ENCODE measurements at places on chromosomes 12 and 14.

GRCh38 chr12:25689996-25690501, 137.0 kb upstream of the LMNTD1 start:
- DNase-seq, result no peak

- DNase-seq, result no peak
These were observed 2.3 kb upstream of the ANGEL1 start for GRCh38 chr14:76814726-76815645.

GRCh38 chr14:94839348-94839747, 69.4 kb upstream of the GSC start:
- no peak for DNase-seq

GRCh38 chr12:24945845-24946244, 3.1 kb downstream of the BCAT1 start:
- no peak for DNase-seq

DNA sequence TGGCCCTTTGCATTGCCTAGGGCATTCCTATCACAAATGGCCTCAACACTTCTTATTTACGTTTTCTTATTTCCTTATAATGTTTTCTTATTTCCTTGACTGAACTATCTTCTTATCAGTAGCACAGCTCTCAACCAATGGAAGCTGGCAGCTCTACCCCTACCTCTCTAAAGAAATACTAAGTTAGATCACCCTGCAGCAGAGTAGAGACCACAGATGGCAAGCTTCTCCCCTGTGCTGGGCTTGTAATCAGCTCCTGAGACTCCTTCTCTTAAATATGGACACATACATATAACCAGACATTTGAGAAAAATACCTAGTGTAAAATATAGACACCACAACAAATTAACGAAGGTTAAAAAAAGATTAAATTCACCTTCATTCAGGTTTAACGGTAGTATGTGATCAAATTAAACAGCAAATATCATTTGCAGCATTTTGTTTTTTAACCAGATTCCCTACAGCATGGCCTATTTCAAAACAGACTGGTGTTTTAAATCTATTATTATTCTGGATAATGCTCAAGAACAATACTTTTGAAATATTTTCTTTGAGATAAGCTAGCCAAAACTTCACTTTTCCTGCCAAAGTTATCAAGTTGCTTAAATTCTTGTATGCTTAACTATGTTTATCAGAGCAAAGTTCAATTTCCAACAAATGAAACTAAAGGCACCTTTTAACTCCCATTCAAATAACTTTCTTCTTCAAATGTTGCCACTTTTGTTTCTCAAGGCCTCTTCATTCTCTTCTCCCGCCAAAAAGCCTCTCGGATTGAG, 54.3 kb downstream of the SLC41A2 start:
- no peak for DNase-seq

DNA sequence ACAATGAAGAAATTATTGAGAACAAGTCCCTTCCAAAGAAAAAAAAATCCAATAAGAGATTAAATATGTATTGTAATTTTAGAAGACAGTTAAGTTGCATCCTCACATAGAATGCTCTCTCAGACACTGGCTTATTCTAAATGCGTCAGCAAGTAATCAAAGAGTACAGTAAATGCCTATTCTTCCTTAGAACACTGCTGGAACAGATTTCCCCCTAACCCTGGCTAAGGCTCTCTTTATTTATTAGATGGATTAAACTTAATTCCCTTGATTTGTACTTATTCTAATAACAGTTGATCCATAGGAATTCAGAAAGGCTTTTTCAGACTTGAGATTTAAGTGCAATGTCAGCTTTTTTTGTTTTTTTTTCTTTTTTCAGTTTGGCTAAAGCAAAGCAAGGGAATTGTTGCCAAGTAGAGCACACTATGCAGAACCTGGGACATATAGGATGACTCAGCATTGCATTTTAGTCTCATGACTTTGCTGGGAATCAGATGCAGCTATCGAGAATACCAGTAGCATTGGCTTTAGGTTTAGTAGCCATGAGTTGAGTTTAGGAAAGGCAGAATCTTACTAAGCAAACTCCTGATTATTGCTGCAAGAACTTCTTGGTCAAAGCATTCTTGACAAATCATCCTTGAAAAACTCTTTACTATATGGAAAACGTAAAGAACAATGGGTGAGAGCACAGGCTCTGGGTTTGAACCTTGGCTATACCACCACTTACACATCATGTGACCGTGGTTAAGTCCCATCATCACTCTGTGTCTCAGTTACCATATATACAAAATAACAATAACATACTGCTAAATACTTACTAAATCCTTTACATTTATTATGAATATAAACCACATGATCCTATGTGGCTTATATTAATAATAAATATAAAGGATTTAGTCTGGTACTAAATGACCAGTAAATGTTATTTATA, 26.7 kb downstream of the MED21 start:
- DNase-seq, result no peak

DNA sequence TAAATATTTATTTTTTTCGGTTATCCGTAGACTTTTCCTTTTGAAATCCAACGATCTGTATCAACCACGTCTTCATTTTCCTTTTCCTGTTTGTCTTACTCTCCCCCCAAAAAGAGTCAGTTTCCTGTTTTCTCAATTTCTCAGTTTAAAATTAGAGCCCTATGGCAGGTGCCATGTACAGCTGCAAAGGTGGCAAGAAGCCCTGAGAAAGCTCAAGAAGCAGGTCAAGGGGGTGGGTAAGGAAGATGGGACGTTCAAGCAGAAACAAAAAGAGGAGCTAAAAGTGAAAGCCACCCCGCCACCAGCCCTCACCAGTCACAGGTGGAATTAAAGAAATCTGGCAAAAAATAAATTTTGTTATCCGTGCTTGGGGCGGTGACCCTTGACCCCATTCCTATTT, 26.7 kb downstream of the SLC35E3 start:
- DNase-seq, result no peak

DNA sequence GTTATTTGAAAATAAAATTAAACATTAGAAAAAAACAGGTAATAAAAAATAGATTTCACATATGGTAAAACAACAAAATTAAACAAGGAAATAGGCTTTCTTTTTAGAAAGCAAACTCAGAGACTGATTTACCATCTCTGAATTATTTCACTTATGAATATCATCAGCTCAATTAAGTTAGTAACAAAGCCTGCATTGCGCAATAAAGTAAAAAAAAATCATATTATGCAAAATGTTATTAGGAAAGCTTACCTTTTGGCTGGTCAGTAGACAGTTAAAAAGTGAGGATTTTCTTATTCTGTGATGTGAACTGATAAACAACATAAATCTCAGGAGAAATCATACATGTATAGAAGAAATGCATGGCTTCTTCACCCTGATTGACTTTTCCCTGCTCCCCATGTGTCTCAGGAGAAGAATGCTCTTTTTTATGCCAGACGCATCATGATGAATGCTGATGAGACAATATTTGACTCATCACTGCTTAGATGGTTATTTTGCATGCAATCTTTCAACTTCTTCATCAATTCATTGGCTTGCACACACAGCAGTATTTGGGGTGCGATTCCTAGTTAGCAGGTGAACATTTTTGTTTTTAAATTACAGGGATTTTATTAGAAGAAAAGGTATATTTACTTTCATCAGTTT, 124.5 kb upstream of the USP15 start:
- no peak for DNase-seq

GRCh38 chr12:42582050-42582449, 7.5 kb downstream of the PRICKLE1 start:
- DNase-seq, result no peak

DNA sequence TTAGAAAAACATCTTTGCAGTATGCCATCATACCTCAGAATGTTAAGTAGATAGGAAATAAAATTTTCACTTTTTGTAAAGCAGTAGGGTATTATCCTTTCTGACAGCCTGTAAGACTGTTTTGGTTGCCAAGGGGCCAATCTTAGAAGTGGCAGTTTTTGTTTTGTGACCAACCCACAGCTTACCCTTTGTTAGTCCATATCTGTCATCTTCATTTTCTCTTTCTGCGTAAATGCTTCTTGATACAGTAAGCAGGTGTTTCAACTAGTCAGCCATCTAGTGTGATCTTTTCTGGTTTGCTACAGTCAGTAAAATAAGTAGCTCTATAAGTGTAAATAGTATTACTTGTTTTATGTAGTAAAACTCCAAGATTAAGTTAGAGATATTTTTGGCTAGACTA, 8.8 kb downstream of the PPM1A start:
- no peak for DNase-seq

DNA sequence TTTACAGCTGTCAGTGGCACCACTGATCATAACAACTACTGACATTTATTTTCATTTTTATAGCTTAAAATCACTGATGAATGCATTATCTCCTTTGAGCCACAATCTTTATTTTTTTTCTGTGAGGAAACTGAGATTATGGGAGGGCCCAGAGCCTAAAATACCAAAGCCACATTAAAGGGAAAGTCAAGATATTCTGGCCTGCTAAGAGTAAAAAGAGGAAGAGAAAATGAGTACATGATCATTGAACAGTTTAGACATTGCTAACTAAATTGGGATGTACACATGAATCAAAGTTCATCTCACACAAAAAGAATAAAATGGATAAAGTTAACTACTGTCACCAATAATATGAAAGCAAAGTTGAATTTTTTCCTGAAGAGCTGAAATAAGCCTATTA, 170.5 kb upstream of the GARIN2 start:
- DNase-seq, result no peak

GRCh38 chr14:51228890-51229289, 11.2 kb upstream of the TMX1 start:
- DNase-seq, result no peak

DNA sequence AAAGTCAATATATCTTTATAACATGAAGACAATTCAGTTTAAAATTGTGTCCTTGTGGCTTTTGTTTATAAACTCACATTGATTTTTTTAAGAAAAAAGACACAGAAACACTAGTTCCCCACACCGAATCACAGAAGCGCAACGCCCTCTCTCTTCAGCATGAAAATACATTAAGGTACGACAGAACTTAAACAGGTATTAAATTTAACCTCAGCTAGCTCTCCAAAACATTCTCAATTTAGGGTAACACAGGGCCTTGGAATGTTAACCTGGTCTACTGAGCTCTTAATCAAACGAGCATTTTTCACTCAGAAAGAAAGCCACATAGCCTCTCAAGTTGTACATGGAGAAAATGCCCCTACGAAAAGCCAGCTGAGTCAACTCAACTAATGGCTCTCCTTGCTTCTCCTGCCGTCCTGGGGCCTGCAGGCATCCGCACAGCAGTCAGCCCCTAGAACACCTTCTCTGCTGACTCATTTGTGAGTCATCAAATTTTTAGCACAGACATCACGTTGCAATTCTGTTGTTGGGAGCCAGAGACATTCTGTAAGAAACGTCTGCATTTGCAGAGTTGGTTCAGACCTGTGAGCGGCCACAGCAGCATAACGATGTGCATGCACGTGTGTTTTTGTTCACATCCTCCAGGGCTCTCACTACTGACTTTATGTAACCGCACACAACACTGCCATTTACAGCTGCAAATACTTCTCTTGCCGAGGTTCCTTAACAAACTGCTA, 141.6 kb downstream of the ITPR2 start:
- DNase-seq, result no peak

DNA sequence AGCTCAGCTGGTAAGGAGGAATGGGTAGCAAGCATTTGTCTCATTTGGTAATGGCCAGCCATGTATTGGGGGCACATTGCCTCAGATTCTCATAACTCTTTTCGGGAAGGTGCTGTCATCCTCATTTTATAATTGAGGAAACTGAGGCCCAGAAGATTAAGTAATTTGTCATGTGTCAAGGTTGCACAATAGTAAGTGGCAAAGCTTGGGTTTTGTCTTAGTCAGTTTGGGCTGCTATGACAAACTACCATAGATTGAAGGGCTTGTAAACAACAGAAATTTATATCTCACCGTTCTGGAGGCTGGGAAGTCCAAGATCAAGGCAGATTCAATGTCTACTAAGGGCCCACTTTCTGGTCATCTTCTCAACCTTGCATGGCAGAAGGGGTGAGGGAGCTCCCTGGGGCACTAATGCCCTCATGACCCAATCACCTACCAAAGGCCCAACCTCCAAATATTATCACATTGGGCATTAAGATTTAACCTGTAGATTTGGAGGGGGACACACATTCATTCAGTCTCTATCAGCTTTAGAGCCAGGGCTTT, 99.6 kb downstream of the SRGAP1 start:
- no peak for DNase-seq

DNA sequence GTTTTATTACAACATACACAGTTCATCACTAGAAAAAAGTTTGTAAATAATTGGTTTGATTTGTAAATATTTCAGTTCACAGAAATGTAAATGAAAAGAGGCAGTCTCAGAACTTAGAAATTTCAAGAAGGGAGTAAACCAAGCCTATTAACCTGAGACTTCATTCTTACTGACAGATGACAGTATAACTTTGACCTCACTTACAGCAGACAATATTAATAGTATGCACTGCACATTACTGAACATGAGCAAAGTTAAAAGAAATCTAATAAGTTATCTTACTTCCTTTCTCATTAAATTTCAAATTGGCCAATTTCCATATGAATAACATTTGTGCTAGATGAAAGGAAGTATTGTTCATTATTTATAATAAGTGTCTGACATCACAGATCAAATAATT, 235.8 kb downstream of the SLC6A15 start:
- no peak for DNase-seq

- no peak for DNase-seq
These were observed 448.6 kb downstream of the RAD51B start for GRCh38 chr14:68268197-68268596.

DNA sequence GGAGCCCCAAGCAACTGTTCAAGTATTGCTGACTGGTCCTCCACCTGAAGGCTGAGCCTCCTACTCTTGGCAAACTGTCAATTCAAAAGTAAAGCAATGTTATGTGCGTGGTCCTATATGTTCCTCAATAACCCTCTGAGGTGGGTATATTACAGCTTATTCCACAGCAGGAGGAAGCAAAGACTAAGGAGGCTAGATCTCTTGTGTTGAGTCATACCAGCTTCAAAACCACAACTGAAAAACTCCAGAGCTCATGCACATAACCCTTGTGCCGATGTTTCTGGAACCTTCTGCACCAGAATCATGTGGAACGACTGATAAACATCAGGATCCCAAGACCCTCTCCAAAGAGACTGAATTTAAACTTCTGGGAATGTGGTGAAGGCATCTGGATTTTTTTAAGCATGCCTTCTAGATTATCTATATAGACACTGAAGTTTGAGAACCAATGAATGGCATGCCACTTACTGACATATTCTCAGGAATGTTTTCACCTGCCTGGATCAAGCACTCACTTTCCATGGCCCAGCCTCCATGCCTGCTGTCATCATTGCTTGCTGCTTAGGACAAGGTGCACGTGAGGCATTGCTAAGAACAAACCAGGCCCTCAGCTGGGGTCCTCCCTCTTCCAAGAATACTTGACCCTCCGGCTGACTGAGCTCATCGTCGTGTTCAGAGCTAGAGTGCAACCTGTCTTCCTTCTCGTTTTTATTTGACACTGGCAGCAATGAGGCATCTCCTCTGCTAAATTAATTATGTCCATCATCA, 194.7 kb downstream of the BCL11B start:
- DNase-seq, result no peak

- no peak for DNase-seq
These were observed 333.8 kb downstream of the CACNA1C start for GRCh38 chr12:2386566-2386965.
